ENCODE measurements at places on chromosomes 16 and 17.
A peak's percentile ranks its signal among the peaks of the same experiment; 100 is the strongest.

DNA sequence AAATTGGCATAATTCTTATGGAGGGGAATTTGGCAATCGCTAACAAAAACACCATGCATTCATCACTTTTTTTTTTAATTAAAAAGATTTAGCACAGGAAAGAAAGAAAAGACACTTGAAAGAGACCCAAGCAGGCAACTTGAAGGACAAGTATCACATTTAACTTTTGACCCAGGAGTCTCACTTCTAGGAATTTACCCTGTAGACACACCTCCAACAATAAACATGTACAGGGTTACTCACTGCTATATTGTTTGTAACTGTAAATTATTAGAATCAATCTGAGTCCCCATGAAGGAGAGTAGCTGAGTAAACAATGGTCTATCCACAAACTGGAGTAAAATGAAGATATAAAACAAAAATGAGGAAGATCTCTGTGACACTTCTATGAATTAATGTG, 10.1 kb downstream of the KIAA0753 start:
- no peak for DNase-seq

GRCh38 chr17:81498953-81499600, 13.5 kb downstream of the ACTG1 start:
- no peak for DNase-seq

GRCh38 chr16:68074850-68075555, 10.2 kb upstream of the NFATC3 start:
- DNase-seq, result peak; percentile 45

GRCh38 chr16:31301708-31302400, 42.1 kb downstream of the ITGAM start:
- no peak for DNase-seq

DNA sequence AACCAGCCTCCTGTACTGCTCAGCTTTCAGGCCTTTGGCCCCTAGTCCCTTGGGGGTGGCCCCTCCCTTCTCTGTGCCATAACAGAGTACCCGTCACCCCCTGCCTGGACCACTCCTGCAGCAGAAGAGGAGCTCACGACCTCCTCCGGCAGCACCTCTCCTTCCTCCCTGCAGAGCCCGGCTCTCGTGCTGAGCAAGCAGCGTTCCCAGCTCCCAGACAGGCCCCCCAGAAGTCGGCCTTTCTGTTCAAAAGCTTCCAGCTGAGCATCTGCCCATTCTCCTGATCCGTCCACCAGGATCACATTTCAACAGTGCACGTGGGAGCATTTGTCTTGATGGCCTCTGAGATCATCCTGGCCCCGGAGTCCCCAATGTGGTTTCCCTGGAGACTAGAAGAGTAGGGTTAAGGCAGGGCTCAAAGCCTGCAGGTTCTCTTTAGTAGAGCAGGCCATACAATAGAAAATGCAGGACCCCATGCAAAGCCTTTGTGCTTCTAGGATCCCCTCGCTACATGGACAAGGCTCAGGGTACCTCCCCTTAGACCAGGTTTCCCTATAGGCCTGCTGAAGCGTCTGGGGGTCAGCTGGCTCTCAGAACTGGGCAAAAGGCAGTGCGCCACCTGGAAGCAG, 35.6 kb downstream of the NLRC3 start:
- DNase-seq, result no peak

GRCh38 chr16:88940862-88941817, 35.9 kb downstream of the CBFA2T3 start:
- DNase-seq, result no peak

All from stimulated activated CD8-positive, alpha-beta memory T cell treated with anti-CD3 and anti-CD28 coated beads, Interleukin-2, amount 100 ng/mL, for 1 hour (primary cell).